Osteocyte (in vitro differentiated cells): ENCODE measurements at places on chromosomes 16 and 17. TPM values are rescaled to one million over a fixed set of nuclear protein-coding genes. Genes with fewer than 3 reads are reported as not detected.
A peak's percentile ranks its signal among the peaks of the same experiment; 100 is the strongest.

The IGSF6 gene
- total RNA-seq = not detected in 2 replicates

The RAD51C gene
- 22.0 and 23.6 TPM in 2 replicates for total RNA-seq

The C16orf89 gene
- not detected in 2 replicates for total RNA-seq

The GPR179 gene
- total RNA-seq = 0.13 TPM in 1 of 2 replicates, not detected in the other

The NOD2 gene
- not detected in 2 replicates for total RNA-seq

The HIGD1B gene
- not detected in 2 replicates for total RNA-seq

The CSNK2A2 gene
- total RNA-seq = 77.9 and 79.3 TPM in 2 replicates

- no peak overlapping the region for H3K4me3 ChIP-seq
- no peaks in the 10 kb centered on the region for H3K36me3 ChIP-seq
- peaks cover 11% of the 10 kb centered on the region for H3K4me1 ChIP-seq
- H3K27me3 ChIP-seq = peaks cover 6% of the 10 kb centered on the region
Observed at GRCh38 chr16:9135797-9136196, 44.4 kb downstream of the HAPSTR1 start.

GRCh38 chr17:17722906-17723353 is 41.7 kb downstream of the RAI1 start:
- peak overlapping the region; percentile 91 for H3K4me3 ChIP-seq
- no peaks in the 10 kb centered on the region for H3K36me3 ChIP-seq
- no peak for DNase-seq
- peak overlapping the region; percentile 85 for H3K27ac ChIP-seq

DNA sequence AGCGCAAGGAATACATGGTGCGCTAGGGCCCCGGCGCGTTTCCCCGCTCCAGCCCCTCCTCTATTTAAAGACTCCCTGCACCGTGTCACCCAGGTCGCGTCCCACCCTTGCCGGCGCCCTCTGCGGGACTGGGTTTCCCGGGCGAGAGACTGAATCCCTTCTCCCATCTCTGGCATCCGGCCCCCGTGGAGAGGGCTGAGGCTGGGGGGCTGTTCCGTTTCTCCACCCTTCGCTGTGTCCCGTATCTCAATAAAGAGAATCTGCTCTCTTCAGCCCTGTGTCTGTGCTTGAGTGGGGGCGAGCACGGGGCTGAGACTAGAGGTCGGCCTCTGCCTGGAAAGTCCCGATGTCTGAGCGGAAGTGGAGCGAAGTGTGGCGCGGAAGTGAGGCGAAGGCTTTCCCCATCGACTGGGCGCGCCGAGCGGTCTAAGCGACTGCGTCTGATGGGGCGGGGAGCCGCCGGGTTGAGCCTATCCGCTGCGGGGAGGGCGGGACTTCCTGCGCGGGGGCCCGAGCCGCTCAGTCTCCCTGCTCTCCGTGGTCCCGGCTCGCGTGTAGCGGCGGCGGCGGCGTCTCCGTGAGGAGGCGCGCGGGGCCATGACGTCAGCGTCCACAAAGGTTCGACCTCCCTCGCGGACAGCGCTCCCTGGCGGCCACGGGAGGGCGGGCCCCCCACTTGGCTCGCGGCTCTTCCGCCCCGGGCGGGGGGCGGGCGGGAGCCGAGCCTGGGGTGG is 2.0 kb downstream of the RNASEK start:
- H3K4me3 ChIP-seq = peak overlapping the region; percentile 96
- peak; percentile 99 for DNase-seq
- H3K27me3 ChIP-seq = no peaks in the 10 kb centered on the region
- H3K4me1 ChIP-seq = peaks cover 53% of the 10 kb centered on the region

- no peaks in the 10 kb centered on the region for H3K27me3 ChIP-seq
- H3K27ac ChIP-seq = peak overlapping the region; percentile 62
- H3K4me3 ChIP-seq = no peak overlapping the region
- H3K36me3 ChIP-seq = peaks cover 10% of the 10 kb centered on the region
- peaks cover 34% of the 10 kb centered on the region for H3K4me1 ChIP-seq
- DNase-seq = no peak
Observed at GRCh38 chr17:59798111-59798510, 90.7 kb downstream of the VMP1 start.

GRCh38 chr17:1512351-1512750 is 4.1 kb downstream of the INPP5K start:
- H3K4me3 ChIP-seq = no peak overlapping the region
- H3K36me3 ChIP-seq = peaks cover 16% of the 10 kb centered on the region
- H3K27me3 ChIP-seq = no peaks in the 10 kb centered on the region
- H3K4me1 ChIP-seq = peaks cover 26% of the 10 kb centered on the region
- no peak for DNase-seq

GRCh38 chr16:48596326-48596725 is 13.7 kb downstream of the N4BP1 start:
- no peak overlapping the region for H3K27ac ChIP-seq
- H3K36me3 ChIP-seq = peaks cover 17% of the 10 kb centered on the region
- DNase-seq = no peak
- H3K4me1 ChIP-seq = peaks cover 30% of the 10 kb centered on the region

- H3K27me3 ChIP-seq = peaks cover 25% of the 10 kb centered on the region
- no peak for DNase-seq
- H3K36me3 ChIP-seq = no peaks in the 10 kb centered on the region
- no peak overlapping the region for H3K4me3 ChIP-seq
- H3K4me1 ChIP-seq = no peaks in the 10 kb centered on the region
Observed at GRCh38 chr16:57960826-57961472, 10.0 kb downstream of the CNGB1 start.

GRCh38 chr16:87226926-87227295 is 90.3 kb downstream of the C16orf95 start:
- H3K4me3 ChIP-seq = peak overlapping the region; percentile 5
- H3K27ac ChIP-seq = peak overlapping the region; percentile 97
- no peaks in the 10 kb centered on the region for H3K27me3 ChIP-seq

DNA sequence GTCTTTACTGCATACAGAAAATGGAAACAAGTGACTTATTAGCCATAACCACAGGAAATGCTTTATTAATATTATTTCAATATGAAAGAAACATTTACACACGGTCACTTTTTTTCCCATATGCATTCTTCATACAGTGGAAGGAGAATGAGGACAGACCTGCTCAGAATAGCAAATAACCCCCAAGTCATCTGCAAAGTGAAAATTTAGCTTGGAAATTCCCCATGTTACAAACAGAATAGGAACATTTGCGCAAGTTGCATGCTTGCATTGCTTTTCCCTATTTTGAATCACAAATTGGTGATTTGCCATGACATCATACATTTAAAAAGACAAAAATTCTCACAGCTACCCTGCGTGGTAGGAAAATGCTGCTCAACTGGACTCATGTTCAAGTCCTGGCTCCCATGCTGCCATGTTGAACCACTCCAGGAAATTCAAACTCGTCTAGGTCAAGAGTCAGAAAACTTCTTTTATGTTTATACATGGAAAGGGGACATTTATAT is 102.0 kb downstream of the GP2 start:
- no peaks in the 10 kb centered on the region for H3K36me3 ChIP-seq
- DNase-seq = no peak
- H3K4me3 ChIP-seq = no peak overlapping the region
- no peaks in the 10 kb centered on the region for H3K4me1 ChIP-seq
- H3K27me3 ChIP-seq = no peaks in the 10 kb centered on the region

DNA sequence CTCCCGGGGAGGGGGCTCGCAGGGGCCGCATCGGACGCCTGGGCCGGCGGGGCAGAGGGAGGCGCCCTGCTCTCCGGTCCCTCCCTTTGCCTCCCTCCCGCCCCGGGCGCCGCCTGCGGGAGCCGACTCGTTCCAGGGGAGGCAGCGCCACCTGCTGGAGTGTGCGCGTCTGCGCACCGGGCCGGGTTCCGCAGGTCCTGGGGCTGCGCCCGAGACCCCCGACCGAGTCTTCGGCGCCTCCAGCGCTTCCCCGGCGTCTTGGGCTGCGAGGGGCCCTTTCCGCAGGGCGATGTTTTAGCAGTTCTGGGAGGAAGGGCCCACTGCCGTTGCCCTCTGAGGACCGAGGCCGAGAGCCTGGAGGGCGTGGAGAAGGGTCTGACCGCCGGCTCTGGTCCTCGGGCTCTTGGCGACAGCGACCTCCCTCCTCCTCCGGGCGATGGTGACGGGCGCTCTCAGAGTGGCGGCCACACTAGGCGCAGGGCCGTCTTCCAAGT is 106.3 kb downstream of the SEC14L1 start:
- H3K27ac ChIP-seq = no peak overlapping the region
- peak overlapping the region; percentile 67 for H3K4me3 ChIP-seq
- H3K4me1 ChIP-seq = peaks cover 10% of the 10 kb centered on the region
- H3K36me3 ChIP-seq = no peaks in the 10 kb centered on the region
- peak; percentile 95 for DNase-seq

- H3K4me3 ChIP-seq = no peak overlapping the region
- peak overlapping the region; percentile 75 for H3K27ac ChIP-seq
- H3K27me3 ChIP-seq = no peaks in the 10 kb centered on the region
- DNase-seq = no peak
- H3K4me1 ChIP-seq = peaks cover 60% of the 10 kb centered on the region
Observed at GRCh38 chr17:19262650-19263631, 25.8 kb downstream of the EPN2 start.

DNA sequence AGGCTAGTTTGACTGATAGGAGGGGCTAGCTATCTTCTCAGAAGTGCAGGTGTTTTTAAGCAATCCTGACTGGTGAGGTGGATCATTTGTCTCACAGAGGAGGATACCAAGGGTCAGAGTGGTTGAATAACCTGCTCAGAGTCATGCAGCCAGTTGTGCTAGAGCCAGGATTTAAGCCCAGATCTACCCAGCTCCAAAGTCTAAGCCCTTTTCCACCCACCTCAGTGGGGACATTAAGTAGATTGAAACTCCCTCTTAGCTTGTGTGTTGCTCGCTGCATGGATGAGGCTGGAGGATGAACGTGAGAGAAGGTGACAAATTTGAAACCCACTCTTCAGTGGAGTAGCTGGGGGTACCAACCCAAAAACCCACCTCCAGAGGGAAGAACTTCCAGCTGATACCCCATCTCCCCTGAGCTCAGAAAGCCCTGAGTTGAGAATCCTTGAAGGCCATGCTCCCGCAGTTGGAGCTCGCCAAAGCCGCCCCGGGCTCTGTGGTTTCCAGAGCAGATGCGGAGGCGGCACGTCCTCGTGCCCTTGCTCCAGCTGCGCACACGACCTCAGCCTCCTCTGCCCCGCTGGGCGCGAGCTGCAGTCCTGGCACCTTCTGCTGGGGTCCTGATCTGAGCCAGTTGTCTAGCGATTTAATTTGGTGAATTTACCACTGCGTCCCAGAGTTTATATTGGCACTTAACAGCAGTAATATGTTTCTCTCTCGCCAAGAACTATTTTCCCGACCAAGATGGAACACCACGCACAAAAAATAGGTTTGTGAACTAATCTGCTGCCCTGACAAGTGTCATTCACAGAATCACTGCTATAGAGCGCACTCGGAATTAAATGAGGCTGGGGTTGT is 159.5 kb downstream of the CCDC182 start:
- no peak overlapping the region for H3K27ac ChIP-seq
- no peaks in the 10 kb centered on the region for H3K27me3 ChIP-seq
- peaks cover 3% of the 10 kb centered on the region for H3K36me3 ChIP-seq
- no peak overlapping the region for H3K4me3 ChIP-seq
- no peak for DNase-seq

DNA sequence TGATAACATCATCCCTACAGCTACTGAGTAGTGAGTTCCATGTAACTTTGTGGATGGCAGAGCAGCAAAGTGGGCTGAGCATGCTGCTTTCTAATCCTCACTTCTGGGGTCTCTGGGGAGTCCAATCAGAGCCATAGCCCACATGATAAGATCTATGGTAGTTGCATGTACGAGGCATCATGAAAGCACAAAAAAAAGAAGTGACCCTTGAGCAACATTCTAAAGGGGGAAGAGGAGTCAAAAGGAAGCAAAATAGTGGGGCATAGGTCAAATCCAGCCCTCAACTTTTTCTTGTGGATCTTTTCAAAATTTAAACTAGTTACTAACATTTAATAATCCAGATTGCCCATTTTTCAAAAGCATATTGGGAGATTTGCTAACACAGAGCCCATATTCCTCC is 208.5 kb upstream of the TOX3 start:
- no peak for DNase-seq
- H3K4me3 ChIP-seq = no peak overlapping the region
- no peaks in the 10 kb centered on the region for H3K4me1 ChIP-seq
- no peak overlapping the region for H3K27ac ChIP-seq
- no peaks in the 10 kb centered on the region for H3K36me3 ChIP-seq

GRCh38 chr17:9218911-9219310 is 197.6 kb downstream of the NTN1 start:
- no peaks in the 10 kb centered on the region for H3K27me3 ChIP-seq
- DNase-seq = no peak
- peaks cover 14% of the 10 kb centered on the region for H3K36me3 ChIP-seq
- peaks cover 13% of the 10 kb centered on the region for H3K4me1 ChIP-seq
- H3K27ac ChIP-seq = no peak overlapping the region

DNA sequence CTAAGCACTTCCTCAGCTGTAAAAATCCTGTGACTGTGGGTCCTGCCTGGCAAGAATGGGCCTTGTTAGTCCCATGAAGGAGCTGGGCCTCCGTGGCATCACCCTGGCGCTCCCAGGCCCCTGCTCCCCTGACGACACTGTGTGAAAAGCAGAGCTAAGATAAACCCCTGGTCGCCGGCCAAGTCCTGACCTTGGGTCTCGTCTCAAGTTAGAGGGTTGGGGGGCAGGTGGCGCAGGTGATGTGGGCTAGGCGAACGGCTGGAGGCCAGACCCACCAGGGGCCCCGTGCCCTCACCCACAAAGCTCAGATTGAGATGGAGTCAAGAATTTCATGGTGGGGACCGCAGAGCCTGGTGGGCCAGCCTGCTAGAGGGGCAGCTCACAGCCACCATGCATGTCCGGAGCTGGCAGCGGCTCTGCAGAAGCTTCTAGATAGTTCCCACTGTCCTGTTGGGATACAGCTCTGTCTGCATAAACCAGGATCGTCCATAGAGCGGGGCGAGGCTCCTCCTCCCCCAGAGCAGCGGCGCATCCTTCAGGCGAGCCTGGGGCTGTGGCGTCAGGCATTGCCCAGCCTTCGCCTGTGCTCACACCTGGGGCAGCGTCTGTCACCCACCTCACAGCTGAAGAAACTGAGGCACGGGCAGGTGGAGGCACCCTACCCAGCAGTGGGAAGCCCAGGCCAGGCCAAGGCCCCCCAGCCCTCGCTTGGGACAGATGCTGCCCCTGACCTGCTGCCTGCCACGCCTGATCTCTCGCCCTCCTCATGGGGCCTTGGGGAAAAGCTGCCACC is 12.0 kb downstream of the CYBC1 start:
- no peak for DNase-seq
- peaks cover 5% of the 10 kb centered on the region for H3K36me3 ChIP-seq
- no peak overlapping the region for H3K27ac ChIP-seq
- no peaks in the 10 kb centered on the region for H3K27me3 ChIP-seq
- no peak overlapping the region for H3K4me3 ChIP-seq
- peaks cover 7% of the 10 kb centered on the region for H3K4me1 ChIP-seq

- DNase-seq = no peak
- no peaks in the 10 kb centered on the region for H3K36me3 ChIP-seq
- no peak overlapping the region for H3K4me3 ChIP-seq
- peaks cover 32% of the 10 kb centered on the region for H3K4me1 ChIP-seq
Observed at GRCh38 chr16:25035494-25036405, 20.6 kb upstream of the ARHGAP17 start.

DNA sequence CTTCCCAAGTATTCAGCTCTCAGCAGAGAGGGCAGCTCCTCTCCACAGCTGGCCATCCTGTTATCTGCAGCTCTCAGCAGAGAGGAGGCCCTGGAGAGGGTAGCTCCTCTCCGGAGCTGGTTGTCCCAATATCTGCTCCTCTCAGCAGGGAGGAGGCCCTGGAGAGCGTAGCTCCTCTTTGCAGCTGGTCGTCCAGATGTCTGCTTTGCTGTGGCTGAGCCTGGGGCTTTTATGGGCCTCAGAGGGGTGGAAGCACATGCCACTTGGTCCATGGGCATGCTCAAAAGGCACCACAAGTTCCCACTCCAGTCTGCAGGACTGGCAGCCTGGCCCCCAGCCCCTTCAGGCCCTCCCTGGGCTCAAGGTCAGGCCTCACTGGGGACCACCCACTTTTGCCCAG is 314.3 kb downstream of the KCNJ2 start:
- peaks cover 6% of the 10 kb centered on the region for H3K27me3 ChIP-seq
- no peak overlapping the region for H3K27ac ChIP-seq
- H3K4me3 ChIP-seq = no peak overlapping the region
- H3K36me3 ChIP-seq = no peaks in the 10 kb centered on the region
- DNase-seq = no peak
